Skin of body (tissue), 3 donors: ENCODE measurements at places on chromosomes 6 and 20. TPM values are rescaled to one million over a fixed set of nuclear protein-coding genes. Genes with fewer than 3 reads are reported as not detected.

DNA sequence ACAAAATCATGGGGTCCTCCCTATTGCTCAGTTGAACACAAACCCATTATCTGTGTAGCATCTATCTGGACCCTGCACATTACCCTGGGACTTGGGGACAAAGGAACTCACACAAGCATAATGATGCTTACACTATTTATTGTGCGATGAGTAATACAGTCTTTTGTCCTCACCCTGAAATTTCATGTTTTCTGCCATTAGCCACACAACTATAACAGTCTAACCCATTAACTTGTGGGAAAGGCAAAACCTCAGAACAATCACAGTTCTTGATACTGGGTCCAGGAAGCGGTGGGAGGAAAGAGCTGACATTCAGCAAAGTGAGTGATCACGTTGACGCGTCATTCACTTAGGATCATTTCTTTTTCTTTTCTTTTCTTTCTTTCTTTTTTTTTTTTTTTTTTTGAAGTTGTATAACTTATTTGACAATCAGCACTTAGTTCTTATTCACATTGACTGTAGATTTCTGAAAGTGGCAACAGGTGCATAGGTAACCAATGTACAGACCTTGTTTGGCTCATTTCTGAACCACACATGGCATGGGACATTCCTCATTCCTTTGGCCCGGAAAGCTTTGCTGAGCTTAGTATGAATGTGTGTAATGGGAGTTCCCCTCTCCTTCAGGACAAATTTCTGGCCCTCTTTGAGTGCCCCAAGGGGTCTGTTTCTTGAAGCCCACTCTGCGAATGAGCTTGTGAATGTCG is 94.8 kb upstream of the CNKSR3 start:
- no peak for DNase-seq

DNA sequence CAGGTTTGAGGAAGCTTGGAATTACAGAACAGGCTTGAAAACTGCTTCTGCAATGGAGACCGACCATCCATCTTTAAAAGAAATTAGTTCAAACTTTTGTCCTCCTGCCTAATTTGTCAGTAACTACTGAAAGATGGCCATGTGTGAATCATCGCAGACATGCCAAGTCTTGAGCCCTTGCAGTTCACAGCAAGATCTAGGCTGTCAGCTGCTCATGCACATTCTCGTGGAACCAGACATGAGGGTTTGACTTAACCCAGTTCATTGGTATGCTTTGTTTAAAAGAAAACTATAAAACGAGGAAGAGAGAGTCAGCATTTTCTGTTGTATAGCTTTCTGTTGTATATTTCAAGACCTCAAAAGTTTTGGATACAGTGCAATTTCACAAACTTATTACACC is 74.0 kb upstream of the SAMD5 start:
- no peak for DNase-seq

DNA sequence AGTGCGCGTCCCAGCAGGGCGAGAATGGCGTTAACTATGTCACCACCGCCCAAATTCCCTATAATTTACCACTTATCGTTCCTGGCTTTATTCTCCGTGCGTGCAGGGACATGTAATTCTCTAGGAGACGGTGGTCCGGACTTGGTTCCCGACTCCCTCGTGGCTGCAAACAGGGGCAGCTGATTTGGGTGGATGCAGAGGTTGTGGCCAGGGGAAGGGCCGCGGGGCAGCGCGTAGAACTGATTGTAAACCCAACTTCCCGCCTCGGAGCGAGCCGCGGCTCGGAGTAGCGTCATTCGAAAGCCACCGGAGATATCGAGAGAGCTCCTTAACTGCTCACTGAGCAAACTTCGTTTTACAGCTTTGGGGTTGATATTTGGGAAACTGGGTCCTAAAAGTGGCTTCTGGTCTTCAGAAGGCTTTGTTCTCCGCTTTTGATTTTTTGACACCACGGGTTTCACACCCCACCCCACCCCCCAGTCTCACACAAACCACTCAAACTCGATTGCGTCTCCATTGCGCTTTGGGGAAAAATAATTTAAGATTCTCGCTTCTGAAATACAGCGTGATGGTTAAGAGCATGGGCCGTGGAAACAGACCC is 17.5 kb upstream of the ZSCAN9 start:
- DNase-seq, result no peak

GRCh38 chr6:133641104-133641503 is 247.8 kb upstream of the TCF21 start:
- DNase-seq, result no peak

DNA sequence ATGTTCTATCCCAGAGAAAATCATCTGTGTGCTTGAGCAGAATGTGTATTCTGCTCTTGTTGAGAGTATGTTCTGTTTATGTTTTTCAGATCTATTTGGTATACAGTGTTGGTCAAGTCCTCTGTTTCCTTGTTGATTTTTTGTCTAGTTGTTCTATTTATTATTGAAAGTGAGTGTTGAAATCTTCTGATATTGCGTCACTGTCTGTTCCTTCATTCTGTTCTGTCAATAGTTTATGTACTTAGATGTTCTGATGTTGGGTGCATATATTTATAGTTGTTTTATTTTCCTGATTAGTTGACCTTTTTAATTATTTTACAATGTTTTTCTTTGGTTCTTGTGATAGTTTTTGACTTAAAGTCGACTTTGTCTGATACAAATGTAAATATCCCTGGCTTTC is 458.7 kb upstream of the HSF2 start:
- DNase-seq, result no peak

GRCh38 chr20:61864481-61864880 is 201.2 kb downstream of the TAF4 start:
- DNase-seq, result no peak

DNA sequence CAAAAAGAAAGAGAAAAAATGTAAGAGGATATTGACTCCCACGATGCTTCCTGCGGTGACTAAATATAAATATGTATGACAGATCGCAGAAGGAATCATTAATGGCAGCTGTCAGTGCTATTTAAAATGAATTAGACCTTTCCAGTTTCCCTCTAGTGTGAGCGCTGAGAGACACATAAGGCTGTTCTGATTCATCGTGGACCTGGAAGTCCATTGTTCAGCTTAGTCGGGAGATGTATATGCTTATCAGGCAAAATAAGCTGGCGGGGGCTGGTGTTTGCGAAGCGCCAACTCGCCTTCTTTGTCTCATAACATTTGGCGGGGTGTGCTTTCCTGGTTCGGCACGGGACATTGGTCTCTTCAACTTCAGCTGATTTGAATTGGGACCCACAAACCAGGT is 95.4 kb downstream of the CDH4 start:
- no peak for DNase-seq

DNA sequence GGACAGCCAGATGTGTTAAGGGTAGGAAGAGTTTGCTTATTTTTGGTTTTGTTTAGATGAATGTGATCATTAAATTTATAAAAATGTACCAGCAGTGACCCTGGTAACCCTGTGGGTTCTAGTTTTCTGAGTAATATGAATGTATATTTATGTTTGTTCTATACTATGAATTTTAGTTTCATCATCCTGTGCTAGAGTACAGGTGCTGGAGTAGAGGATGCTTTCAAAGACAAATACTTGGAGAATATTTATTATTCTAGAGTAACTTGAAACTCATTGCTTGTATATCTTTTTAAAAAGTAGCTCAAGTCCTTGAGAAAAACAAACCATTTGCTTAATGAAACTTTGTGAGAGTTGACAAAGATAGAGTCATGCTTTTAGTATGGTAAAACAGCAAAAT is 7.8 kb downstream of the LRRC1 start:
- DNase-seq, result no peak

- no peak for DNase-seq
These were observed 37.5 kb upstream of the REV3L start for GRCh38 chr6:111520524-111520923.

DNA sequence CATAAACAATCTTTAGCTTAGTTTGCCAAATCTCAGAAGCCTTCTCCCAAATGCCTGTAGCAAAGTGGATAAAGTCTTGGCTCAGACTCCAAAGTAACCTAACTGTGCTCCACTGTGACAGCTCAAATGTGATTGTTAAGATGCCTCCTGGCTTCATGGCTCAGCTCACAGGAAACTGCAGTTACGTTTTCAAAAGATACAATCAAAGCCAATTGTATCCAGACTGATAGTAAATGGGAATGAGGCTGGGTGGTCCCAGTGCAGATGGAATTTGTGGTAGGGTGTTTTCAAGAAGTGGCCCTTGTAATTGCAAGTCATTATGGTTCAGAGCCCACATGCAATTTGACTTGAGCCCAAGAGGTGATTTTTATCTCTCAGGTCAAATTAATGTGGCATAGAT is 151.2 kb upstream of the TAB2 start:
- no peak for DNase-seq

GRCh38 chr6:131381052-131381708 is 191.8 kb upstream of the ARG1 start:
- peak; percentile 11 for DNase-seq

DNA sequence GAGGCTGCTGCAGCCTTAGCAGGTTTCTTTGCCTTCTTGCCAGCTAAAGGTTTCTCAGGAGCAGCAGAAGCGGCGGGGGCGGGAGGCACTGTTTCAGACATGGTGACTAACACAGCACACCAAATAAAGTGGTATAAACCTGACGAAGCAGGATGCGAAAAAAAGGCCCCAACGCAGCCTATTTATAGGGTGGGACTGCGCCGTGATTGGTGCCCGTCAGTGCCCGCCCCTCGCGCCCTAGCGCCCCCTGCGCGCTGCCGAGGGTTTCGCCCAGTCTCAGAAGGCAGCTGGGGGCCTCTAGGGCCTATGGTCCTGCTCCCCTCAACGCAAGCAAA is 55.0 kb downstream of the TRIM38 start:
- DNase-seq, result peak; percentile 84

DNA sequence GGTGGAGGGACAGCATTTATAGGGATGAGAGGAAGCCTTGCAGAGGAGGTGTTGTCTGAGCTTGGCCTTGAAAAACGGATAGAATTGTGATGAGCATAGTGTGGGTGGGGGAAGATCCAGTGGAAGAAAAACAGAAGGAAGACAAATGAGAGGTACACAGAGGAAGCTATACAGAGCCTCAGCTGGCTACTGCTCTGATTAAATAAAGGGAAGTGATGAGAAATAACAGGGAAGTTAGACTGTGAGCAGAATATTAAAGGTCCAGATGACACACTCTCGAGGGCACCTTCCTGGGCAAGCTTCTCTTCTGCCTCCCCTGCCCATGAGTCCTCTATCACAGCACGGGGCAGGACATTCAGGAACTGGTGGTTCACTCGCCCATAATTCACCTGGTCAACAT is 182.3 kb downstream of the KIF16B start:
- no peak for DNase-seq

GRCh38 chr6:167679790-167680604 is 146.7 kb upstream of the AFDN start:
- no peak for DNase-seq

DNA sequence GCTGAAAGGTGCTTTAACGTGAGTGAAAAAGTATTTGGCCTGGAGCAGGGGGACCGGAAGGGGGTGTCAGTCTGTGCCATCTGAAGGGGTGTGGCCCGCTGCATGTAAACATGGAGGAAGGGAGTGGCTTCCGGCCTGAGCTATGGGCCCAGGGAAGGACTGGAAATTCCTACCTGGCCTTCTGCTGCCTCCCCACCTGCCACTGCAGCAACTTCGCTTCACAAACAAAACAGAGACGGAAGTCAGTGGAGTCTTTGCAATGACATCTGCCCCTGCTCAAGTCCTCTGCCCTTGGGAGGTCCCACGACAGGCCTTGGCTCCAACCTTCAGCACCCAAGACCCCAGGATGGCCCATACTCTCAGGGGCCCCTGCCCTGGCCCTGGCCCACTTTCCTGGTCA is 28.1 kb upstream of the FOXP4 start:
- no peak for DNase-seq

DNA sequence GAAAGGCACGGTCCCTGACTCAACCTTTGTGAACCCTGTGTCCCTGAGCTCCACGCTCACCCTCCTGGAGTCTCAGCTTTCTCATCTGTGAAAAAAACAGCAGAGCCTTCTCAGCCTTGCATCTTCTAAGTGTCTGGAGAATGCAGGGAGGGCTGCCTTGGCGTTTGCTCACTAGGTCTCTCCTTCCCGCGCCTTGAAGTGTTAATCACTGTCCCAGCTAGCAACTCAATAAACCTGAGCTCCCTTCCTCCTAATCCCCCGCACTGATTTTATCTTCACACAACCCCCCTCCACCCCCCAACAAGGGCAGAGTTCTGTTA is 34.9 kb upstream of the FOXC1 start:
- DNase-seq, result no peak

GRCh38 chr6:44618371-44618770 is 230.9 kb downstream of the CDC5L start:
- no peak for DNase-seq

SLC25A27 gene
- 20.7 TPM for total RNA-seq

DDAH2 gene
- 62.2 TPM for total RNA-seq

PI3 gene
- total RNA-seq, result 509 TPM

ENPP3 gene
- total RNA-seq, result 2.0 TPM

RNF144B gene
- 24.4 TPM for total RNA-seq

AGER gene
- total RNA-seq, result 2.7 TPM

GRM4 gene
- total RNA-seq, result 0.69 TPM

BFSP1 gene
- total RNA-seq, result 1.3 TPM

GABRR1 gene
- total RNA-seq, result 0.20 TPM

RIN2 gene
- 34.8 TPM for total RNA-seq
